Posterior vena cava (tissue), 2 donors: ENCODE measurements at places on chromosomes 11 and 22. TPM values are rescaled to one million over a fixed set of nuclear protein-coding genes. Genes with fewer than 3 reads are reported as not detected.

The TOLLIP gene
- 44.1 TPM for total RNA-seq

DNA sequence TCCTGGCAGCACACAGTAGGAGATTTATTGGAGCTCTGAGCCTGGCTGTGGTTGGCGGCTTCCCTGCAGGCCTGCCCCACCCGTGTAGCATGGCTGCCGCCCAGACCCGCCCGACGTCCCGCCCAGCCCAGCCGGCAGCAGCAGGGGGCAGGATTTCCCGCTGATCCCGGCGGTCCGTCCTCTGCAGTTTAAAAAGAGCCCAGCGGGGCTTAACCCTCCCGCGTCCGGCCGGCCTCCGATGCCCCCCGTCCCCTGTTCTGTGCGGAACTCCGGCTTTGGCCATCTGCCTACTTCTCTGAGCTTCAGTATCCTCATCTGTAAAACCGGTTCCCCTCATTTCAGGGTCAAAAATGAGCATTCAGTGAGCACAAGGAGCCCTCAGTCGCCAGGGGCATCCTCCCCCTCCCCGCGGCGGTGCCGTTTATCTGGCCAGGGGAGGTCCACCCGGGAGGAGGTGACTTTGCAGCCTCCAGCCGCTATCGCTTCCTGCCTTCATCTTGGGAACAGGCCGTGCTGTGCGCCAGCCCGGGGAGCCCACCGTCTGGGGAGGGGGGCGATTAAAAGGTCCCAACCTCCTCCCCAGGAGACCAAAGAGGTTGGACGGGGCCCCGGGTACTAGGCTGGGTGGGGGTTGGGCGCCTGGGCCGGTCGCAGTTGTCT is at the start of gene GAS2L1:
TSS of gene GAS2L1 (plus strand) at position 476 of the 660 bp plus-strand sequence. CDS start 1,456 bp downstream, outside the sequence.
- peak; percentile 95 for DNase-seq

DNA sequence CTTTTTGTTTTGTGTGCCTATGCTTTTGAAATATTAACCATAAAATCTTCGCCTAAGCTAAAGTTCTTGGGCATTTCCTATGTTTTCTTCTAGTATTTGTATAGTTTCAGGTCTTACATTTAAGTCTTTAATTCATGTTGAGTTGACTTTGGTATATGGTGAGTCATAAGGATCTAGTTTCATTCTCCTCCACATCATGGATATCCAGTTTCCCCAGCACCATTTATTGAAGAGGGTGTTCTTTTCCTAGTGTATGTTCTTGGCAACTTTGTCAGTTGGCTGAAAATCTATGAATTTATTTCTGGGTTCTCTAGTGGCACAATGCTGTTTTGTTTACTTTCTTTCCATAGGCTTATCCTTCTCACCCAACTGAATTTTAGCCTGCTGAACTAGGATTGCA is 49.0 kb downstream of the CTSC start:
- DNase-seq: no peak

The XKR3 gene
- total RNA-seq: not detected

The CHID1 gene
- 88.5 TPM for total RNA-seq

- DNase-seq: no peak
These were observed 152.0 kb upstream of the TBCEL start for GRCh38 chr11:120871924-120872323.

The PAX6 gene
- total RNA-seq: not detected

DNA sequence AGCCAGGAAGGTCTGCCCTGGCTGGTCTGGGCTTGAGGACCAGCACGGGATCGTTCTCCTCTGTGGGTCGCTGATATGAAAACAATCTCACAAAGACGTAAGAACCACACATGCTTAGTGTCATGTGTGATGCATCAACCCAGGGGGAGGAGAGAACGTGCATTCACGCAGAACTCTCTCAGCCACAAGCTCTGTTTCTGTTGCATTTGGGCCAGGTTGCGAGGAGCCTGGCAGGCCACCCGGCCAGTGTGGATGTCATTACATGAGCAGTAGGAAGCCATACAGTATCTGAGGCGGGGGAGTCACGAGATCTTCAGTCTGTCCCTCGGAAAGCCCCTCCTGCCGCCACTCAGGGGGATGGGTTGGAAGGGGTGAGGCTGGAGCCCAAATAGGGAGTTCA is 53.1 kb upstream of the KCNQ1OT1 start:
- peak; percentile 68 for DNase-seq
